ENCODE measurements at places on chromosomes 6 and 20.

DNA sequence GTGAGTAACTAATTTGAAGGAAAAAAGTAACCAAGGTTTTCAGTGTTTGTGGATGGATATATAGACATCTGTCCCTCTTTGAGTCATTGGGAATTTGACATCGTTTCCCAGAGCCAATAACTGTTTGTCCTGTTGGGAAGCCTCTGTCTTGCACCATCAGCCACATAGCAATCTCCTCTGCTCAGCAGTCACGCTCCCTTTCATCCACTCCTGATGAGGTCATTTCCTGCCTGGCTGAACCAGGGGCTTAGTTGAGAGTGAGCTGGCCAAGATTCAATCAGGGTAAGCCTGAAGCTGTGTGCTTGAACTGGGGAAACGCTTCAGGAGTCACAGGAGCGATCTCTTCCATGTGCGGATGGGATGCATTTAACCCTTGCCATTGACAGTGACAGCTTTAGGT lies 121.5 kb upstream of the FOXQ1 start:
- DNase-seq, result peak; percentile 97

- no peak for DNase-seq
Observed at GRCh38 chr6:147158881-147159280, 45.3 kb upstream of the STXBP5 start.

- DNase-seq, result no peak
Observed at GRCh38 chr20:5211803-5212714, 85.3 kb downstream of the CDS2 start.

- no peak for DNase-seq
Observed at GRCh38 chr20:46809706-46810360, 84.8 kb upstream of the EYA2 start.

- peak; percentile 15 for DNase-seq
Observed at GRCh38 chr6:17656644-17657043, 50.1 kb downstream of the NUP153 start.

- DNase-seq, result no peak
Observed at GRCh38 chr6:38942965-38943364, 105.6 kb upstream of the GLP1R start.

GRCh38 chr6:45614488-45615285 lies 237.0 kb upstream of the SUPT3H start:
- DNase-seq, result no peak

GRCh38 chr20:50528804-50529351 lies 18.7 kb downstream of the PTPN1 start:
- DNase-seq, result peak; percentile 74

- DNase-seq, result no peak
Observed at GRCh38 chr6:74782346-74782745, 423.5 kb downstream of the COL12A1 start.

- DNase-seq, result no peak
Observed at GRCh38 chr6:169887529-169888140, 136.2 kb downstream of the ERMARD start.

DNA sequence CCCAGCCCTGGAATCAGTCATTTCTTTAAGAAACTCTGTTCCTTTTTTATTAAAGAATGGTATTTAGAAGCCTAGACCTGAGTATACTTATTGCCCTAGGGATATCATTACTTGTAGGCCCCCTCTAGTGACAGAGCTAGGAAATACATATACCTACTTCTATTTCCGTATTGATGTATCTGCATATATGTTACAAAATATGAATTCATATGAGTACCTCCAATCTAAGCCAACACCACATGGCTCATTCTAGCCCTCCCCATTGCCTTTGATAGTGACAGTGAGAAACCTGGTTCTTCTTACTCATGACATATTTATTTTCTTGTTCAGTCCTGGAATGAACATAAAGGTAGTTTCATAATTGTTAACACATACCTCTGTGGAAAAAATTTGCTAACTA lies 137.2 kb downstream of the FARS2 start:
- DNase-seq, result peak; percentile 60

GRCh38 chr20:5870568-5870981 lies 79.8 kb downstream of the TRMT6 start:
- DNase-seq, result no peak

GRCh38 chr20:32993496-32994050 lies 10.7 kb downstream of the SUN5 start:
- DNase-seq, result no peak

- DNase-seq, result no peak
Observed at GRCh38 chr6:19898141-19898740, 61.1 kb downstream of the ID4 start.

- DNase-seq, result peak; percentile 75
Observed at GRCh38 chr20:9417665-9418064, 96.7 kb upstream of the LAMP5 start.

GRCh38 chr6:48619771-48620170 lies 508.8 kb upstream of the PTCHD4 start:
- no peak for DNase-seq

- no peak for DNase-seq
Observed at GRCh38 chr20:31913431-31914157, 38.3 kb downstream of the PDRG1 start.

DNA sequence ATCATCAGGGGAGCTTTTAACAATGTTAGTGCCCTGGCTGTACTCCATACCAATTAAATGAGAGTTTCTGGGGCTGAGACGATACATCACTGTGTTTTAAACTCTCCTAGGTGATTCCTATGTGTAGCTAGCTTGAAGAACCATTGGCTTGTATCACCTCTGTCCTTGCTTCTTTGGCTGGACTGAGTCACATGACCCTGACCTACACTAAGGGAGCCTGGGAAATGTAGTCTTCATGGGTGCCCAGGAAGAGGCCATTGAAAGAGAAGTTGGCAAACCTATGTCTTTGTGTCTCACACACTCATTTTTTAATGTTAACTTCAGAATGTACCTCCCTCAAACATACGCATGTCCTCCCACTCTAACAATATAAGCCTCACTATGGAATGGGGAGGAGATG lies 506.6 kb downstream of the DHX35 start:
- DNase-seq, result no peak

GRCh38 chr6:162471842-162472241 lies 255.7 kb downstream of the PRKN start:
- no peak for DNase-seq

DNA sequence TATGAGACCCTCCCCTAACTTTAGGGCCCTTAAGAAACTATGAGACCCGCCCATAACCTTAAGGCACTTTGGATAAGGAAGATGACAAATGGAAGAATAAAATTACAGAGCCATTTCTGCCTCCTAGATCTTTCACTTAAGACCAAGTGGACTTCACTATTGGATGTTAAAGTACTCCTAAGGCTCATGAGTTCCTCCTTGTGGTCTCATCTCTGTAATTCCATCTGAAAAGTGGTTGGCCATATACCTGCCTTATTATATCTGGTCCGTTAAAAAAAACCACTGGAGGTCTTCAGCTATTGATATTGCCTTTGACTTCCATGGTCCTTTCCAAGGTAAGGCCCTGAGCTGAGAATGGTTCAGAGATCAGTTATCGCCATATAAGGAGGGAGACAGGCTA lies 310.3 kb downstream of the EYA4 start:
- DNase-seq, result no peak

GRCh38 chr6:123580331-123580730 lies 56.4 kb downstream of the TRDN start:
- DNase-seq, result no peak

DNA sequence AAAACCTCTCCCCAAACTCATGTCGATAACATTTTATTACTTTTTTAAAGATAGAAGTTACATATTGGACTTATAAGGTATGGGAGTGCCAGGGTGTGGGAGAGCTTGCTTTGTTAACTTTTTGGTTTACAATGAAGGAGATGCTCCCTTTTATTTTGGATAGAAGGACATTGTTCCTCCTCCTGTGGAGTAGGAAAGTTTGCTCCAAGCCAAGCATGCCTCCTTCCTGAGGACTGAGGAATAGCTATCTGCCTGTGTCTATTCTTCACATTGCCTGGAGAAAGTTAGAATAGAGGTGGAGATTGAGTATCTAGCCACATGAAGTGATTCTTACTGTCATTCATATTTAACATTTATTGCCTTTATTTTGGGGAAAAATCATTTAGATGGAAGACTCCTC lies 71.9 kb downstream of the EYA4 start:
- DNase-seq, result no peak

GRCh38 chr6:40930555-40930954 lies 108.5 kb downstream of the UNC5CL start:
- no peak for DNase-seq

DNA sequence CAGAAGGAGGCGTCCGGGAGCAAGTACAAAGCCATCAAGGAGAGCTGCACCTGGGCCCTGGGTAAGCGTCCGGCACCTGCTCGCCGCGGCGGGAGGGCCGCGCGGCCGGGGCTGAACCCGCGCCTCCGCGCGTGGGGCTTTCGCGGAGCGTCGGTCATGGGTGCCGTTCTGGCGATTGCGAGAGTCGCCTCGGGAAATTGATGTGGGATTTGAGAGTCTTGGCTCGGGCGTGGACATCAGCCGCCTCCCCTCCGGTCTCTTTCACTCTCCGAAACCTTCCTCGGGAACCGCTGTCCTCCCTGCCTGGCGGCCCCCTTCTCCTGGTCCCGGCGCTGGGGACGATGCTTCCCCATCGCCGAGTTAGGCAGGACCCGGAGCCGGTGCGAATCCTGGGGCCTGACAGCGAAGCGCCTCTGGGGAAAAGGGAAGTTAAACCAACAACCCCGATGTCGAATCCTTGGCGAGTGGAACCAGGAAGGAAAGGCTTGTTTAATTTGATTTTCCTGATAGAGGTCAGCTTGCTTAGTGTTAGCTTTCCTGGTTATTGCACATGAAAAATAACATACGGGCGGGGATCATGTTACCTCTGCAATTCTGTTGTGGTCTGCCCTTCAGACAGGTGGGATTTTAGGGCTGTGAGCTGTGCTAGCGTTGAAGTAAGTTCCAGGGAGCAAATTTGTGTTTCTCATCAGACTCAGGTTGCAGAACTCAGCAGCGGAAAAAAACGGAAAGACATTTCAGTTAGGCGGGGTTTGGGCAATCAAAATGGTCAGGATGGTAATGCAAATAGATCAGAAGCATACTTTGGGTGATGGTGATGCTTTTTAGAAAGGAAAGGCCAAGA lies 594 bp downstream of the ARFGEF3 start:
- peak; percentile 3 for DNase-seq

GRCh38 chr6:121297694-121298093 lies 36.6 kb downstream of the TBC1D32 start:
- DNase-seq, result no peak

DNA sequence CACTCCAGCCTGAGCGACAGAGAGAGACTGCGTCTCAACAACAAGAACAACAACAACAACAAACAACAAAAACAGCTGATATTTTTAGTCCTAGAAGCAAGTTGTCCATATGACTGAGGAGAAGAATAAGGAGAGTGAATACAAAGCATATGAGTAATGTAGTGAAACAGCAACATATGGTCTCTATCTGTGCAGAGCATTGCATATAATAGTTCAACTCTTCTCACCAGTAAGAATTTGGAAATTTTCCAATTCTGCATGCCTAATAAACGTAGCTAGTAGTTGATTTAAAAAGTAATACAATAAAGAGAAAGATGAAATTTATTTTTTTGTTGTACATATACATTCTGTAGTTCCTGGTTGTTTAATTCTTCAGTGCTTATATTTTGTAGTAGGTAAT lies 129.7 kb upstream of the FAM83B start:
- peak; percentile 3 for DNase-seq

DNA sequence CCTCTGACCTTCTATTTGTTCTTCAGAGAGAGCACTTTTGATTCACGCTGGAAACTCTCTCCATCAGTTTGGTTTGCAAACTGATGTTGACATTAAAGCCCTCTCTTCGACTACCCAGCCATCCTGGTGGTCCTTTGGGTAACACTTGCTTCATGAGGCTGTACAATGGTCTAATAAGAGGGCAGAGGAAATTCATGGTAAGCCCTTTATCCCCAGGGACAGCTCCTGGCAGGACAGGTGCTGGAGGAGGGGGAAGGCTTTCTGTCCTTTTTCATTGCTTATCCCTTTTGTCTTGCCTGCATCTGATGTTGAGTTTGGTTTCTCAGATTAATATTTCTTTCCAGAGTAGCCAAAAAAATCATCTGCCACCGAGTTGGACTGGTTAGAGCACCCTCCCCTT lies 52.1 kb upstream of the CD93 start:
- DNase-seq, result no peak

GRCh38 chr20:39878809-39879208 lies 810.2 kb downstream of the MAFB start:
- DNase-seq, result no peak

DNA sequence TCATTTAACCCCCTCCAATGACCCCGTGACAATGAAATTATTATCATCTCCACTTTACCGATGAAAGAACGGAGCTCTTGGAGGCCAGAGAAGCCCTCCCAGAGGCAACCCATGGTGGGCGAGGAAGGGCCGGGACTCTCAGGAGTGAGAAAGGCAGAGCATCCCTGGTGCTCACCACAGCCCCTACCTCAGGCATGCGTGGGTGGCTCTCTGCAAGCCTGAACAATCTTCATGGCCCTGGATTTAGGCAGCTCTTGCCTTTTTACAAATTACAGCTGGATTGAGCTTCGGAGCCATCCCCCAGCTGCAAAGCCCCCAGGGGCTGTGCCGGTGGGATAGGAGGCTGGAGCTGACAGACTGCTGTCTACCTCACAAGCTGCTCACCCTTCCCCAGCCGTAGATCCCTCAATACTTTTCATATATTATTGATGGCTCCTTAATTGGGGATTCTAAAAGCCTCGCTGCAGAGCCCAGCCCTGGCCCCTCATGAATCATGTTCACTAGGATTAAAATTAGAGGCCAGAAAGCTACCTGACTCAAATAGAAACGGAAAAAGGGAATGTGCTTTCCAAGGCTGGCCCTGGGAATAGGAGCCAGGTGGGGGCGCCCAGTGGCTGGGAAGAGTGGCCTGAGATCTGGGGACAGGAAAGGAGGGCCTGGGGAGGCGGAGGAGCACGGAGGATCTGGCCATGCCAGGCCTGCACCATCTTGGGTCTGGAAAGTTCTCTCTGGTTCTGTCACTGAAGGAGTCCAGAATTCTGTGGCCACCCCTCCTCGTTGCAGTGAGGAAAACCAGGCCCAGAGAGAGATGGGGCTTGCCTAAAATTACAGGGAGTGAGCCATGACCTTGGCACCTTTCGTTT lies 29.1 kb downstream of the CPNE5 start:
- no peak for DNase-seq

DNA sequence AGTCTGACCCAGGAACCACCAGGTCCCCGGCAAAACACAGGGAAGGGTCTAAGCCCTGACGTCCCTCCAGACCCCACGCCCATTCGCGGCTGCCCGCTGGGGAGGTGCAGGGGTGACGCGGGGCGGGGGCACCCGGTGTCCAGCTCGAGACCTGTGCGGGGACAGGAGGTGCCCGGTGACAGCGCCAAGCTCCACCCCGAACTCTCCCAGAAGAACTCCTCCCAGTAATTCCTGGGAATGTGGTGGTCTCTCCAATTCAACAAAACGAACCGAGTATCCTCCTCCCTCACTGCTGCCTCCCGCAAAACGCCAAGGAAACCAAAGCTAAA lies 164.1 kb upstream of the PDE10A start:
- no peak for DNase-seq

Data from EH (cell line).